ENCODE measurements at places on chromosomes 5 and 9.

GRCh38 chr9:110021891-110022290 is 186.1 kb downstream of the C9orf152 start:
- no peak for DNase-seq

DNA sequence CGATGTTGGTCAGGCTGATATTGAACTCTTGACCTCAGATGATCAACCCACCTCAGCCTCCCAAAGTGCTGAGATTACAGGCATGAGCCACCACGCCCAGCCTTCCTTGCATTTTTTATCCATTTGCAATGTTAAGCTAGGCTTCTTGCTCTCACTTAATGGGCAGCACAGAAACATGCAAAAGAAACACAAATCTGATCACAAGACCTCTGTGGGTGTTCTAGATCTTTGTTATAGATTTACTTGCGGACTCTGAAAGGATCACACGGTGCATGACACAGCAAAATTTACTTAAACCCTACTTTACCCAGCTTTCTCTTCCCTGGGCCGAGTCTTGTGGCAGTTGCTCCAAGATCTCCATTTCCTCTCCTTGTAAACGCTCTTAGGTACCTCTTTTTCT is 71.3 kb downstream of the PSAT1 start:
- no peak for DNase-seq

DNA sequence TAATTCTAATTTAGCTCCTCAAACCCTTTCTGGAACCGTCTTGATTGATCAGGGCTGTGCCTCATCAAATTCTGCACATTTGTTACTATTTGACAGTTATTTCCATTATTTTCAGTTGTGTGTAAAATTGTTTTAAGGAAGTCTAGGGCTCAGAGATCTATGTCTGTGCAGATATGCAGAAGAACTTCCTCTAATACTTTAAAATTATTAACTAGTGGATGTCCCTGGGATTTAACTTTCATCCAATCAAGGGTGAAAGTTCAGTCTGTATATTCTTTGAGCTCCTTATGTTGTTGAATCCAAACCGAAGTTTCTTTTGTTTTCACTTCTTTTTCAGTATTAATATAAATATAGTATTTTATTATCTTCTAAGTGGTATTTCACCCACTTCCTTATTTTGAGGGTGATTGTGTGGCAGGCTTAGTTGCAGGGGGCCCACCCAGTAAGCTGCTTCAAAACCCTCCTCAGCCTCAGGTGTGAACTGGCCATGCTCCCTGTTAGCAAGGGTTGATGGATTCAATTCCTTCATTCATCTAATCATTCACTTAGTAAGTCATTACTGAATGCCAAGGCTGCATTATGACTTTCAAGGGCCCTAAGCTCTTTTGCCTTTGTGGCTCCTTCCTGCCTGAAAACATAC is 2.1 kb upstream of the CAMLG start:
- no peak for DNase-seq

- DNase-seq, result no peak
Measured at GRCh38 chr5:16805486-16805885, 130.6 kb downstream of the MYO10 start.

- no peak for DNase-seq
Measured at GRCh38 chr9:24011009-24011717, 185.1 kb upstream of the ELAVL2 start.

GRCh38 chr5:58056546-58056945 is 403.3 kb downstream of the PLK2 start:
- no peak for DNase-seq

DNA sequence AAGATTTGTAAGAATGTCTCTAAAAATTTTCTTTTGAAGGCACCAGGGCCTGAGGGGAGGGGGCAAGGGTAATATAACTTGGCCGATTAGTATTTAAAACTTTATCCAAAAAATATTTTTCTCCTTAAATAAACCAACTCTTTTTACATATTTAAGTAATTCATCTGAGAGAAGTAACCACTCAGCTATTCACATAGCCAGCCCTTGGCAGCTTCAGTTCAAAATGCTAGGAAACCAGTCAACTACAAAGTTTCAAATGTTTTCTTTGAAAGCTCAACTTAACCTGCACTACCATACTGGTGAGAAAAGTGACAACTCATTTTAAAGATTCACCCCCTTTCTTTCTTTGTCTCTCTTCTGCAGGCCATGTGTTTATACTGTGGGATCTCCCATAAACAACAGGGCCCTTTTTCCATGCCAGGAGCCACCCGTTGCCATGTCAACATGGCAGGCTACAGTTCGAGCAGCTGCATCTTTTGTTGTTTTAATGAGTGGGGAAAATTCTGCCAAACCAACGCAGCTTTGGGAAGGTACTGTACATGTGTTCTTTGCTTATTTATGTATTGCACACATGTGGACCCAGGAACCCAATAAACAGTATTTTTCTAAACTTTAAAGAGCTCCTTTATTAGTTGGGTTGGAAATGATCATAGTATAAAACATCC is 46.3 kb downstream of the AOPEP start:
- DNase-seq, result peak; percentile 67

GRCh38 chr5:157390551-157391297 is 69.3 kb upstream of the NIPAL4 start:
- DNase-seq, result no peak

DNA sequence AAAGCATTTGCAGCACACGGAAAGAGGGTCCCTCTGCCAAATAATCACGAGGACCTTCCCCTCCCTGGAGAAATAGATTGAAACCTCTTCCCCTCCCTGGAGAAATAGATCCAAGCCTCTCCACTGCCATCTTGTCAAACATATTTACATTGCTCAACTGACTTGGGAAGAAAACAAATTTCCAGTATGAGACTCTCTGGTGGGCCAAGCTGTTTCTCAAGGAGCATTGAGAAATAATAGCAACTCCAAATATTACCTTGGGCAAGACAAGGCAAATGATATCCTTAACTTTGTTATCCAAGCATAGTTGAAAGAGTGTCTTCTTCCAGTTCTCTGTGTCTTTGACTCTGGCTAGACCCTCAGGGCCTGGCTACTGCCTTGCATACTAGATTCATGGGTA is 45.2 kb upstream of the PALM2AKAP2 start:
- no peak for DNase-seq

DNA sequence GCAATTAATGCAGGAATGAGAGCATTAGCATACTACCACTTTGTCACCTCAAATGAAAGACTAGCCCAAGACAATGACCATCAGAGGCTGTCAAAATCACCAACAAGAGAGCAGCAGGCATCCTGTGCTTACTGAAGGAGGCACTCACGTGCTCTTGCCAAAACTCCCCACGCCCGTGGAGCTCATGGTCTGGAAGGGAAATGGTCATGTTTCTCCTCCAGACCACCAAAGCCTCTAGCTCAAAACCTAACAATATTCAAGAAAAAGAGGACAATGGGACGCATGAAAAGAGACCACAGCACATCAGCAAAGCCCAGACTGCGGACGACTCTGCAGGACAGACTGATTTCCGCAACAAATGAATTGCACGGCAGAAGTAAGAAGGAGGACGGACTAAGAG is 12.8 kb downstream of the AKNA start:
- DNase-seq, result no peak

DNA sequence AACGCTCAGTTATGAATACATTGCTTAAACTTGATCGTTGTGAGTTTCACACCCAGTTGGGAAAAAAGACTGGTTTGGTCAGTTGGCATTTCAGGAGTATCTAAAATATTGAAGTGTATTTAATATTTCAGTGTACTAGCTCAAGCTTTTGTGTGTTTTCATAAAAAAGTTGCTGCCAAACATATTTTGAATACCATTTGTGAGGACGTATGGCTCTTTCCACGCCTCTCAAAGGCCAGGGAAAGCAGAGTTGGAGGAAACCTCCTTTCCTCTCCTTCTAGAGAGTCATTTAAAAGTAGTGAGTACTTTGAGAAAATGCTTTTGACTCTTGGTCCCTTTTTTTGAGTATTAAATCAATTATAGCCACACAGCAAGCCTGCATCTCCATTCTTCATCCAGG is 43.2 kb upstream of the ANKRD33B start:
- DNase-seq, result no peak

- DNase-seq, result no peak
Measured at GRCh38 chr9:10062629-10063395, 550.0 kb downstream of the PTPRD start.

DNA sequence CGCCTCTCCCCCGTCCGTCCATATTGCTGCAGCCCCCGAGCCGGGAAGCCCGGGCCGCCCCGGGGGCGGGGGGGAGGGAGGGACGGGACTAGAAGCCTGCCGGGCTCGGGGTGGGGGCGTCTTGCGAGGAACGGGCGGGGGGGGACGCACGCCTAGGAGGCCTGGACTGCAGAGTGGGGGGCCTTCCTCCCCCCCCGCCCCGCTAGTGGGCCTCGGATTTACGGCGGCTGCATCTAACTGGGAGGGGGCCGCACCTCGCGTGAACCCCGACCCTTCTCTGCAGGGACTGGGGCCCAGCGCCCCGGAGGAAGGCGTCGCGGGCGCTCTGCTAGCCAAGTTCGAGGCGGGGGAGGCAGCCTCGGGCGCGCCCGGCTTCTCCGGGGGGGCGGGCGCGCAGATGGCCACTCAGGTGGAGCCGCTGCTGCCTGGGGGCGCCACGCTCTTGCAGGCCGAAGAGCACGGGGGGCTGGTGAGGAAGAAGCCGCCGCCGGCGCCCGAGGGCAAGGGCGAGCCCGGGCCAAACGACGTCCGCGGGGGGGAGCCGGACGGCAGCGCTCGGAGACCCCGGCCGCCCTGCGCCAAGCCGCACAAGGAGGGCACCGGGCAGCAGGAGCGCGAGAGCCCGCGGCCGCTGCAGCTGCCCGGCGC is at the start of gene LARP1:
Gene LARP1, plus strand, starts transcription at position 17 of the 648 bp plus-strand sequence. Its CDS starts 381 bp downstream, at position 398.
- no peak for DNase-seq

GRCh38 chr5:3041001-3041400 is 289.5 kb upstream of the IRX2 start:
- no peak for DNase-seq

GRCh38 chr5:118220556-118221195 is 767.7 kb downstream of the DTWD2 start:
- DNase-seq, result no peak

GRCh38 chr9:87148331-87149104 is 201.2 kb upstream of the GAS1 start:
- peak; percentile 94 for DNase-seq

DNA sequence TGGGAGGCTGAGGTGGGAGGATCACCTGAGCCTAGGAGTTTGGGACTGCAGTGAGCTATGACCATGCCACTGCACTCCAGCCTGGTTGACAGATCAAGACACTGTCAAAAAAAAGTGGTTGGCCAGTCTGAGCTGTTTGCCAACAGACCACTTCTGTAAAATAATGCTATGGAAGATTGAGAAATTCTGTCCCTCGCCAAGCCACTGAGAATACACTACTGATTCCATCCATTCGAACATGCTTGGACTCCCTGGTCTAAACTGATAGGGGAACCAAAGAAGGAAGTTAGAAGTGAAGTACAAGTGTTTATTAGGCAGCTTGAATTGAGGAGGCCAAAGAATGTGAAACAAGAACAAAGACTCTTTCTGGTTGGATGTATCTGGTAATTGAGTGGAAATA is 27.2 kb downstream of the ENC1 start:
- no peak for DNase-seq

- no peak for DNase-seq
Measured at GRCh38 chr5:85476617-85477016, 1091.9 kb upstream of the EDIL3 start.

DNA sequence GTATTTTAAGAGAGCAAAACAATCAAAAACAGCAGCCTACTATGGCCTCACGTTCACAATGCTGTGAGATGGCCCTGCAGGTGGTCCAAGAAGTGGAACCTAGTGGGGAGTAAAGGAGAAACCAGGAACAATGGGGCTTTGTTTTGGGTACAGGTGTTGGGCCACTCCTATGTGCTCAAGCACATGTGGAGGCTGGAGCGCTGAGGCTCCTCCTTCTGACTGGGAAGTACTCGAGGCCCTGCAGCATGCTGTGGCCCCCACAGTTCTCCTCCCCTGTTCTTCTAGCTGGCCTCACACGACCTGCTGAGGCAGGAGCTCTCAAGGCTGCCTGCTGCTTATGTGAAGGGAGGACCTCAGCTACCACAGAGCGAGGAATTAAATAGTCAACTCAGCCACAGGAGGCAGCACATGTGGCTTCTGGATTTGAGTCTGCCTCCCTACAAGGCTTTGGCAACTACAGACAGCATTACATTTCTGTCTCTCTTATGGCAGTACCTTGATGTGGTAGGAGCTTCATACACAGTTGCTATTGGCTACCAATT is 482.3 kb downstream of the SPOCK1 start:
- DNase-seq, result no peak

All from right forelimb (tissue), 1 donor.